SK-N-DZ (cell line): ENCODE measurements at places on chromosomes 5 and 9.

DNA sequence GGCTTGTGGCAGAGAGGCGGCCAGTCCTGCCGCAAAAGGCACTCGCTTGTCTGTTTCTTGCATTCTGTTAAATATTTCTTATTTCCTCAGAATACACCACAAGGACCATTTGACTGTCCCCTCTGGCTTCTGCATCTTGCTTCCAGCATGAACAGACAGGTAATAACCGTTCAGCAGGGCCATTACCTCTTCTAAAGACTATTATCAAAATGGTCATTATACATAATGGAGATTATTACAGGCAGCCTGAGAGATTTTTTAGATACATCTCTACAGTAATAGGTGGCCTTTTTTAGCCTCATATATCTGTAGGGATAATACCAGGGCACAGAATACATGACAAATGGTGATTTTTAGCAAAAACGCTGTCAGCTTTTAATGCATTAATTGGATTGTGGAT, 382.0 kb downstream of the PSAT1 start:
- no peak for DNase-seq

DNA sequence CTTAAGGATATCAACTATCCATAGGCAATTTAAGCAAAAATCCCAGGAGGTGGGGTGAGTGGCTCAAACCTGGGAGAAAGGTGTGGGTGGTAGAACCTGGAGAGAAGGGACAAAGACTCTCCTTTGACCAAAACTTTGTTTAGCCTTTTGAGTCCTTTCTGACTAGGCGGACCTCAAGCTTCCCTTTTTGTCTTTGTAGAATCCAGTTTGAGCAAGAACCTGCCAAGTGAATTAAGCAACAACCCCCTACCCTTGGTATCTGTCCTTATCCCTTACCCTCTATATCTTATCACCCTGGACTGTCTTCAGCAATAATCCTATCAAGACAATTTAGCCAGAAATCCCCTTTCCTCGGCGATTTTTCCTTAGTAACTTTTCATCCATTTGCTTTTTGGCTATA, 53.5 kb upstream of the SLC28A3 start:
- no peak for DNase-seq

DNA sequence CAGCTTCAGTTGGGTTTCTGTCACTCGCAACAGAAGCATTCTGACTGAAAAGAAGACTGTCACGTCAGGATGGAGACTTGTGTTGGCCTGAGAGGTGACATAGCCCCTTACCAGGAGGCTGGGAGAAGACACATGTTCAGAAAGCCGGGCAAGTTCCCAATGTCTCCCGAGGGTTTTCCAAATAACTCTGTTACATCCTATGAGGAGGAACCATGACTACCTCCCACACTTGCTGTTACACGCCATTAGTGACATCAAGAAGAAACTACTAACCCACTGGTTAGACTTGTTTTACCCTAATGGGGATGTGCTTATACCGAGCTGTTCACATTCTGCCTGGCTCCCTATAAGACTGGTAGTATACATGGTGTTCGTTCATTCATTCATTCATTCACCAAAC, 33.3 kb downstream of the SH3PXD2B start:
- DNase-seq, result no peak

DNA sequence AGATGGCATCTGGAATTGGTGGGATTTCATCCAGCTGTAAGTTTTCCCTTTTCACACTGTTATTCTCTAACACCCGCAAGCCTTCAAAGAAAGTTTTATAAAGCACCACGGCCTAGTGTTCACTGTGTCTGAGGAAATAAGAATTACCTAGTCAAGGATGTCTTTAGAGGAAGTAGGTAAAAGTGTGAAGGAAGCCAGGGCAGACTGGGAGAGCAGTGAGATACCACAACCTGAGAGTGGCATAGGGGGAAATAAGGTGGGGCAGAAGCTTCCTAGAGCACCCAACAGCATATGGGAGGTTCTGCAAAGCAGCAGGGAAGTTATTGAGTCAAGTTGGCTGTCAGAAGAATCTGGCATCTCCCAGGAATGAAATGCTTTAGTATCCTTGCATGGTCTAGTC, 241.2 kb downstream of the CETN3 start:
- no peak for DNase-seq

GRCh38 chr9:124940521-124940893, 376 bp downstream of the GOLGA1 start:
- DNase-seq, result no peak

DNA sequence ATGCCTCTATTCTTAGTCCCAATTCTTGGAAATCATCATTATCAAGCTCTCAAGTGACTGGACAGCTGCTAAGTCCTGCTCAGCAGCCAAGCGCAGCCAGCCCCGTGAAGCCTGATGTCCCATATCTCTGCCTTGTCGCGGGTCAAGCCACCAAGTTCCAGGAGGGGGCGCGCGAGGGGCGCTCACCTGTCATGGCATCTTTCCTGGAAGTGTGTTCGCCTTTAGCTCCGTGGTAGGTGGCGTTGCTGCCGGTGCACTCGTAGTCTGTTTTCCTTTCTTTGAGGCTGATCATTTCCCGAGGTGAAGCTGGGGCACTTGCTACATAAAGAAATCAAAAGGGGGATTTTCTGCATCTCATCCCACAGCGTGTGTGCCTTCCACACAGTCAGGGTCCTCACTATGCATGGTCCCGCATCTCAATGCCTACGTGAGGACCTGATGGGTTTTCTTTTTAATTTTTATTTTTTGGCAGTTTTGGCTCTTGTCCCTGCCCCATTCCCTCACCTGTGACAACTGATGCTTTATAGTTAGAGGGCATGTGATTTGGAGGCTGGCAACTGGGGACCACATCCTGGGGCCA, 227.0 kb upstream of the DAP start:
- no peak for DNase-seq

GRCh38 chr5:76393035-76393680, 9.9 kb upstream of the IQGAP2 start:
- no peak for DNase-seq

GRCh38 chr9:105968811-105969466, 274.6 kb downstream of the TMEM38B start:
- no peak for DNase-seq

DNA sequence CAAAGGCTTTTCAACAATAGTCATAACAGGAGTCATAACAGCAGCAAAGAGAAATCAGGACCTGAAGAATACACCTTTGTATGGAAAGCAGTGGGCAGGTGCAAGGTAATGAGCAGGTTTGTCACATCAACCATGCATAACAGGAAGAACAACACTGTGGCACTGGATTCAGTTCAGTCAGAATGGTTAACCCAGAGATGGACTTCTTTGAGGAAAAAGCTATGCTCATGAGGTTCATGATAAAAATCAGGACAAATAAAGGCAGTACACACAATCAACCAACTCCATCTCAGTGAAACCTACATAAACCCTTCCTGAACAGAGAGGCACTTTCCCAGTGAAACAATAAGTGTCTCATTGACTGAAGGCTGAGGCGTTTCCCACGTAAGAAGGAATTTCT, 27.0 kb downstream of the ABITRAM start:
- DNase-seq, result no peak

DNA sequence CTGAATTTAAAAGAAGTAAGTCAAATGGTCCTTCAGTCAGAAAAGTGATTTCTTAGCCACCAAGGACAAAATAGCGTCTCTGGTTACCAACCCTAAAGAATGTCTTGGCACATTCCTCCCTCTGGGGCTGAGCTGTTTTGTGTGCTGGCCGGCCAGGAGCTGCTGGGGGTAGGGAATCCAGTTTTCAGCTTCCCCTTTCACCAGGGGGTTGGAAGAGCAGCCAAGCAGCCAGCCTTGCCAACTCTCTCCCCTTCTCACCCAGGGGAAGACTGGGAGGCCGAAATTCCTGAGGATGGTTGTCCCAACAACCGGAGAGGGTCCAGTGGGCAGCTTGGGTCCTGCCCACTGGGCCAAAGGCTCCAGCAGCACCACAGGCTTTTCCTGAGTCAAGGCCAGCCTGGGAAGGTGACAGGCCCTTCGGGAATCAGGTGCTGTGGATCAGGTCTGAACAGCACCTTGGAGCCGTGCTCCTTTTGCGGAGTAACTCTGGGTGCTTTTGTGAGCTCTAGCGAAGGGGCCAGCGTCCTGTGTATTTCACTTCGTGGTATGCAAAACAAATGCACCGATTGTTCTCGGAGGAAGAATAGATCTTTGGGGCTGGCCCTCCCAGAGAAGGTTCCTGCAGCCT, 4.2 kb downstream of the WWC1 start:
- DNase-seq, result no peak

DNA sequence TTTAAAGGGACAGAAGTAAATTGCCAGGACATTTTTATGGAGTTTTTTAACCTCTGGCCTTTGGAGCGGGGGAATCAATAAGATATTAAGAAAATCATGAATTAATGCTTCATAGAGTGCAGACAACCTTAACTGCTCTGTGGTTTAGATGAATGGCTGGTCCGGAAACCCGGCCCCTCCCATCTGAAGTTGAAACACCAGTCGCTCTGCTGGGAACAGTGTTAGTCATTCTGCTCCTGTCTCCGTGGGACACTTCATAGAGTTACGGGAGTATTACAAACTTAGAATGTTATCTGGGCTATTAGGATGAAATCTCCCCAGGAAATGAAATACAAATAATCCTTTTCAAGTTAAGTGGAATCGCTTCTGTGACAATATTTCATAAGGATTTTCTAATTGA, 110.1 kb upstream of the IRX2 start:
- no peak for DNase-seq

- peak; percentile 66 for DNase-seq
Measured at GRCh38 chr9:14271093-14271673, 42.8 kb downstream of the NFIB start.

GRCh38 chr5:112192866-112193265, 226.2 kb downstream of the EPB41L4A start:
- no peak for DNase-seq

DNA sequence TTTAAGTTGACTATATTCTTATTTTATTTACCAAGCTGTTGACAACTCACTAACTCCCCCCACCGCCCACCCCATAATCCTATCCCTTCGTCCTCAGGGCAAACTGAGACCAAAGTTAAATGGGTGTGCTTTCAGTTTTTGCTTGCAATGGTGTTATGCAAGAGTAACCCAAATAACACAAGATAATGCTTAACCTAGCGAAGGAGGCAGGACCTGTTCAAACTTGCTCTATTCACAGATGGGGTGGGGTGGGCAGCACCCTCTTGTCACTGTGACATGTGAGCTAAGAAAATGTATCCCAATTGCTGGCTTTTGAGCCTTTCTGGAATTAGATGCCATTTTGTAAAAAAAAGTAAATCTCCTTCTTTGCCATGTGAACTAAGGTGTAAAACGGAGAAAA, 40.4 kb downstream of the GLIS3 start:
- no peak for DNase-seq

DNA sequence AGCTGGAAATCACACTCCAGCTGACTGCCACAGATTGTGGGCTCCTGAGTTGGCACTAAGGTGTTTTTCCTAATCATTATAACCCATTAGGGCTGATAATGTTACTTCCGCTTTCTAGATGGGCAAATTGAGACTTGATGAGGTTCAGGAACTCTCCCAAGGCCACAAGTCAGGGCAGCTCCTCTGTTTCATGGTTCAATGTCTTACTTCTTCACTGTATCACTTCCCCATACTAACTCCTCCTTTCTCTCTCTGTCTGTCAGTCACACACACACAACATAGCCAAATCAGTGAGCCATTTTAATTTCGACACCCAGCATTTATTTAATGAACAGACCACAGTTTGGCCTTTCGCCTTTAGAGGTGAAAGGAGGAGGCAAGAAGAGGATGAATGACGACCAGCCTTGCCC, 17.8 kb upstream of the TRAF1 start:
- no peak for DNase-seq

- DNase-seq, result no peak
Measured at GRCh38 chr5:83472213-83472507, 616 bp downstream of the VCAN start.

DNA sequence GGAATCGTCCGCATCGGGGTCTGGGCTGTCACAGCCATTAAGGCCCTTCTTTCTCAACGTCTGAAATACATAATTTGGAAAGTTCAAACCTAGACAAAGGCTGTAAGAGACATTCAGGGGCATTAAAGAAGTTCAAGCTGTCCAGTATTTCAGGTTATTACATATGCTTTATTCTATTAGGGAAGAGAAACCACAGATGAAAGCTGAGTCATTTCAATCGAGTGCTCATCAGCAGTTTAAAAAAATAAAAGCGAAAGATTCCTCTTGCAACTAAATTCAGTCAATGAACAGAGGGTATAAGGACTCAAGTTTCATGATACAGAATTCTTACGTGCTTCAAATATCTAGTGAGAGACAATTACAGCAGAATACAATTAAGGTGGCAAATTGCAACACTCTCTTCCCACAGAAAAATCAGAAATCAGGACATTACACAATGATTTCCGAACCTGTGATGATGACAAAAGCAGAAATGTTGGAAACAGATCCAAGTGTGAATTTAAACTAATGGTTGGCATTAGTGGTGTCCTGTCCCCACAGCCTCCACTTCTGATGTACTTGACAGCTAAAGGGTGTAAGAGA, 121.6 kb downstream of the MEF2C start:
- DNase-seq, result no peak

DNA sequence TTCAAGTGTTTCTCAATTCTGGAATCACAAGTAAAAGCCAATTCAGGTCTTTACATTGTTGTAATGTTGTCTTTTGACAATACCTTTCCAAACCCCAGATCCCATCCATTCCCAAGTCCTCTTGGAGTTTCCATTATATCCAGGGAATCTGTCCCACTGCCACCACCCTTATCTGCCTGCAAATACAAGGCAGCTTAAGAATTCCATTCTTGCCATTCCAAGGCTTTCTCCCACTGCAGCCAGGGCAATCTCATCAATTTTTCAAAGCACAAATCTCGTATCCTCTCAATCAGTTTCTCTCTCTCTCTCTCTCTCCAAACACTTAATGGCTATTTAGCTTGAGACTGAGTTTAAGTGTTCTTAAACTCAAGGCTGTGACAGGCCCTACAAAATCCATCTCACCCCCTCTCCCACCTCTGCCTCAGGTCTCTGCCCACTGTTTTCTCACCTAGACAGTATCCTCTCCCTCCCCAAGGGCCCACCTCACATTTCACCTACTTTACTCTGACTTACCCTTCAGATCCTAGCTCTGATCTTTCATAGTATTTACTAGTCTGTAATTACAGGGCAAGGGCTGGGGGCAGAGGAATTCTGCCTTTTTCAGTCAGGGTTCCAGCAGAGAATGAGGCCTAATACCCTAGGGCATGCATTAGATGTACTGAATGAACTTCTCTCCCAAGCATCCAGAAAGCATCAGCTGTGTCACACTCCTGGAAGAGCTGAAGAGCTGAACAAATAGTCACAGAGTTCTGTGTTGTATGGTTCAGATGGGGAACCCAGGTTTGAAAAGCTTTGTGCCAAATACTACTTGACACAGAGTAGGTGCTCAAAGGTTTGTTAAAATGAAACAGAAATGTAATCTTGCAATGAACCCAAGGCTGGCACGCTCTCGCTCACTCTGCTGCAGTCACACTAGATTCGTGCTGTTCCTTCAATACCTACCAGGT, 46.0 kb downstream of the RAPGEF1 start:
- DNase-seq, result no peak

DNA sequence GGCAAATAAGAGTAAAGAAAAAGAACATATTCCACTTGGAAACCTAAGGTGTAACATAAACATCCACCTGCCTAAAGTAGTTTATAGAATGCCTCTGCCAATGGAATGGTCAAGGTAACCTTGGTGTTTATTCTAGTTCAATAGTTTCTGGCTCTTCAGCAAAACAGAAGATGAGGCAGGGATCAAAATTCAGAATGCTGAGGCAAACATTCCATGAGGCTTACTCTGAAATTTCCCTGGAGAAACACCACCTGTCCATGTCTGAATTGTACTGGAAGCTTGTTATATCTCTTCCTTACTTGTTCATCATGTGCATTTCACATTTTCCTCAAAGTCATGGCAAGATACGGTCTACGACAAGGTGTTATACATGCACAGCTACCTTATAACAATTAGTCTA, 1862.4 kb upstream of the ACO1 start:
- no peak for DNase-seq

GRCh38 chr5:103938146-103938695, 375.6 kb upstream of the NUDT12 start:
- DNase-seq, result no peak
